ENCODE measurements at places on chromosomes 1 and 21.

GRCh38 chr1:85992791-85993190 is 163.8 kb downstream of the COL24A1 start:
- no peak for DNase-seq

- no peak for DNase-seq
These were observed 80.8 kb upstream of the RAB4A start for GRCh38 chr1:229190057-229190575.

DNA sequence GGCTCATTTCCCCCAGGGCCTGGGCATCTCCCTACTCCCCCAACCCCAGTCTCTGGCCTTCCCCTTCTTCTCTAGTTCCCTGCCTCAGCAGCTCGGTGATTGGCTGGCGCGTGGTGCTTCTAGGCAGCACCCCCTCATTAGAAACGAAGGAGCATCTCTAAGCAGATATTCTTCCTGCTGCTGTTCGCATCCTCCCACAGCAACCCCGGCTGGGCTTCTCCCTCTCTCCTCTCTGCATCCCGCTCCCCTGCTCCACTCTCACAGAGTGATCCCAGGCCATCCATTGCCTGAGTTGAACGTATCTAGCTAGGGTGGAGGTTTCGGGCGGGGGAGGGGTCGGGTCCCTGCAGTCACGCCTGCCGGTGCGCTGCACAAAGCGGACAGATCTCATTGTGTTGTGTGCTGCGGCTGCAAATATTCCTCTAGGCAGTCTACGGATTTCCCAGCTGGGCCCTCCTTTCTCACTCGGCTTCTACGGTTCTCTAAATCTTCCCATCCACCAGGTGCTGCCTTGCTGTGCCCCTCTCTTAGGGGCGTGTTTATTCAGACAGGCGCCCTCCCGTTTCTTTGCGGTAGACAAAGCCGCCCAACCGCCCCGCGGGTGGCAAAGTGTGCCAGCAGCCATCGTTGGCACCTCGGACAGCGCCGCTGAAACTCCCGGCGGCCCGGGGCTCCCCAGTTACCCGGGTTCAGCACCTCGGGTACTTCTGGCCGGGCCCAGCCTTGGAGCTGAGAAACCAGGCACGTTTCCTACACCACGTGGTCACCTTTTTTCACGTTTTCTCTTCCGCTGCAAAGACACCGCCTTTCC is 2.2 kb downstream of the CACNA1E start:
- no peak for DNase-seq

DNA sequence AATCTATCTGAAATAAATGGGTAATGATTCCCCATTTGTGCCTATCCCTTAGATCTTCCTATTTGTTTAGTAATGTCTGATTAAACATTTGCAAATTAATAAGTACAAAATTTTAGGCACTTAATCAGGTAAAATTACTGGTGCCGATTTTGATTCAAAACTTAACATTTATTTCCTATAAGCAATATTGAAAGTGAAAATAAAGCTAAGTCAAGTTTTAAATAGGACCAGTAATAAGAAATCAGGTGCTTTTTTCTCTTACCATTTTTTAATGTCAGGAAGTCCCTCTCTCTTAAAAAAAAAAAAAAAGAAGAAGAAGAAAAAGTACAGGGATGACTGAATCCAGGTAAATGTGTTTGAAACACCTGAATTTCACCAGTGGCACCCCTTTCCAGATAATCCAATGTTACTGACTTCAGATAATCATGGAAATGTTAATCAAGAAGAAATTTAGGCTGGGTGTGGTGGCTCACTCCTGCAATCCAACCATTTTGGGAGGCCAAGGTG is 836 bp upstream of the GBP4 start:
- no peak for DNase-seq

GRCh38 chr1:56644919-56645676 is at the start of gene PRKAA2:
PRKAA2 (plus strand) TSS chr1:56645314; CDS start chr1:56645388, 74 bp downstream.
- DNase-seq: peak; percentile 21

DNA sequence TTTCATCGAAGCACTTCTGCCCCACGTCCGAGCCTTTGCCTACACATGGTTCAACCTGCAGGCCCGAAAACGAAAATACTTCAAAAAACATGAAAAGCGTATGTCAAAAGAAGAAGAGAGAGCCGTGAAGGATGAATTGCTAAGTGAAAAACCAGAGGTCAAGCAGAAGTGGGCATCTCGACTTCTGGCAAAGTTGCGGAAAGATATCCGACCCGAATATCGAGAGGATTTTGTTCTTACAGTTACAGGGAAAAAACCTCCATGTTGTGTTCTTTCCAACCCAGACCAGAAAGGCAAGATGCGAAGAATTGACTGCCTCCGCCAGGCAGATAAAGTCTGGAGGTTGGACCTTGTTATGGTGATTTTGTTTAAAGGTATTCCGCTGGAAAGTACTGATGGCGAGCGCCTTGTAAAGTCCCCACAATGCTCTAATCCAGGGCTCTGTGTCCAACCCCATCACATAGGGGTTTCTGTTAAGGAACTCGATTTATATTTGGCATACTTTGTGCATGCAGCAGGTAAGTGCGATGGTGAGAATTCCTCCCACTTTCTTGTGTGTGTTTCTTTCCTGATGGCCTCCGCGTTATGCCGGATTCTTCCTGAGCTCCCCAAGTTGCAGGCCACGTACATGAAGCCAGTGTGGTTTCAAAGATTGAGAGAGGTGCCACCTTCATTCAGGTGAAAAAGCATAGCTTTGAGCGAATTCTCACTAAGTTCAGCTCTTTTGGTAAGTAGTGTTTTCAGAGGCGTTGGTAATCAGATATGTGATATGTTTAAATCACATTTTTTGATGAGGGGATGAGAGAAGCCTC is 6.0 kb downstream of the NFIA start:
- DNase-seq: no peak

DNA sequence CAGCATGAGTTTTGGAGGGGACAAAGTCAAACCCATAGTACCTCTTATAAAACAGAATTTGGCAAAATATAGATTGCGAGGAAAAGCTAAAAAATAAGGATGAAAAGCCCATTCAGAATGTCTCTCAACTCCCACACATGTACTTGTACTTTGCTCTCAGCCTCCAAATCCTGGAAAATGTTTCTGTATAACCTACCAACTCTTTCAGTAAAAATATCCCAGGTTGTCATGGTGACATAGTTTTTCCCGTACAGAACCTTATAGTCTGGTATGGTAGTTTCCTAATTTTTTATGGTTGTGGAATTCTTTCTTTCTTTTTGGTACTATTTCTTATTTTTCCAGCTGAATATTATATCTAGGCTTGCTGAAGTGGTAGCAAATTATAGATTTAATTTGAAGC is 15.5 kb upstream of the RPS6KC1 start:
- no peak for DNase-seq

GRCh38 chr1:244822878-244823277 is 12.6 kb upstream of the COX20 start:
- DNase-seq: no peak

GRCh38 chr1:25703041-25703440 is 86.5 kb downstream of the MAN1C1 start:
- no peak for DNase-seq

All from A549 (cell line).